Naive thymus-derived CD4-positive, alpha-beta T cell (primary cell): ENCODE measurements at places on chromosomes 13 and 19. TPM values are rescaled to one million over a fixed set of nuclear protein-coding genes. Genes with fewer than 3 reads are reported as not detected.

DNA sequence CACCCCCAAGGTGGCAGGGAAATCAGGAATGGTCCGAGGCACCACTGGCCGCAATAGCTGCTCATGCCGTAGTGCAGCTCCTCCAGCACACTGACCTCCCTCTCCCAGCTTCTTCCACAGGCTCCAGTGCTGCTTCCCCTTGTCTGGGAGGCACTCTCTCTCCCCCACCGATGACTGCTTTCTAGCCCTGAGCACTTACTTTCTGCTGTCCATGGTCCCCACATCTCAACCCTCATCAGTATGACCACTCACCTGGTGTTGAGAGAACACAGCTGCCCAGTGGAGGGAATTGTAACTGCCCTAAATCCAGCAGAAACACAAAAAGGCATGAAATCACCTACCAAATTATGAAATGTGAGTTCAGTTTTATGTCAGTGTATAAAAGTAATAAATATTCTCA, 28.9 kb upstream of the TPP2 start:
- no peak for DNase-seq
- H3K27me3 ChIP-seq: peaks cover 6% of the 10 kb centered on the region
- no peaks in the 10 kb centered on the region for H3K4me1 ChIP-seq
- no peak overlapping the region for H3K27ac ChIP-seq
- no peak overlapping the region for H3K4me3 ChIP-seq

- DNase-seq: no peak
- no peaks in the 10 kb centered on the region for H3K27me3 ChIP-seq
- no peak overlapping the region for H3K4me3 ChIP-seq
- no peaks in the 10 kb centered on the region for H3K36me3 ChIP-seq
- H3K4me1 ChIP-seq: no peaks in the 10 kb centered on the region
- no peak overlapping the region for H3K27ac ChIP-seq
These were observed 17.7 kb downstream of the ZMYM5 start for GRCh38 chr13:19845758-19846157.

DNA sequence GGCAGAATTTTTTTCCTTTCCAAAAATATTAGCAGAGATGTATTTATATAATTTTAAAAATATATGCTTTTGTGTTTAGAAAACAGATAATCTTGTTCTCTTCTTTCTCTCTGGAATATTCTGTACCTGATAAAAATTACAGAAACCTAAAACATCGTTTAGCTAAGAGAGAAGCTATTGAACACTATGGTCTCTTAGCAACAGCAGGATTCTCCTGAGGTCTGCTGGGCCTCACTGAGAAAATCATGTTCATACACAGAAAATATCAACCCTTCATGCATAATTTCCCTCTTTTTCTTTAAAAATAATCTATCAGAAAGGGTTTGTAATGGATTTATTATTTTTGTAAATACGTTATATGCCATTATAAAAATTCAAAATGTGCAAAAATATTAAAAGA, 242.2 kb downstream of the DCLK1 start:
- no peak overlapping the region for H3K4me3 ChIP-seq
- DNase-seq: no peak
- H3K4me1 ChIP-seq: no peaks in the 10 kb centered on the region
- no peaks in the 10 kb centered on the region for H3K36me3 ChIP-seq
- no peak overlapping the region for H3K27ac ChIP-seq

GRCh38 chr13:77511552-77511951, 24.0 kb upstream of the SCEL start:
- no peak overlapping the region for H3K27ac ChIP-seq
- no peak overlapping the region for H3K4me3 ChIP-seq
- no peaks in the 10 kb centered on the region for H3K27me3 ChIP-seq
- H3K36me3 ChIP-seq: no peaks in the 10 kb centered on the region

Gene DIAPH3
- total RNA-seq: not detected

Gene CEACAM8
- total RNA-seq: not detected
